ENCODE measurements at places on chromosomes 2 and 18.
A peak's percentile ranks its signal among the peaks of the same experiment; 100 is the strongest.

DNA sequence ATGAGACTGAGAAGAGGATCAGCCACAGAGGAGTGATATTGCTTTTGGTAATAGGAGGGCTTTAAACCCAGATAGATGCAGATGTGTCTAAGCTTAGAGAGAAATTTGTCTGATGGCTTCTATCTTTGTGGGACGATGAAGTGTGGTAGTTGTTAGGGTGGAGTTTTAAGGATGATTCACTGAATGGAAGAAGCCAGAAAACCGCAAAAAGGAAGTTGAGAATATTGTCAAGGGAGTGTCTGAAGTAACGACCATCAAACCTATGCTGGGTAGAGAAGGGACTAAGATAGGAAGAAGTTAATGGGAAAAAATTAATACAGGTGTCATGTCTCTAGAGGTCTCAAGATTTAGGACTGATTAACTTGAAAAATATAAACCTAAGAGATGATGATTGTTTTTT is 195.6 kb upstream of the MC4R start:
- no peak for DNase-seq

DNA sequence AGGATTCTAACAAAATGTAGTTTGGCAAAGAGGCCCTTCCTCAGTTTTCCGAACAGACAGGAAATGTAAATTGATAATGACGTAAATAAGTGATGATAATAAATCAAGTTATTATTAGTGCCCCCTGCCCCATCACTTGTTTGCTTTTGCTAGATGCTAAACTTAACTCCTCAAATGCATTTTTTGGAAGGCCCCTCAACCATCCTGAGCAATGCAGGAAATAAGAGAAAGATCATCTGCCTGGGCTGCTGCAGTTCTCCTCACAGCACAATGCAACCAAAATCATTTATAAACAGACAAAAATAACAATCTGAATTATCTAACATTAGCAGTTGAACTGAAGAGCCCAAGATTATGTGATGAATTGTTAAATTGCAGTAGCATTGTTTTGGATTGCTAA is 62.6 kb upstream of the PSMD14 start:
- no peak for DNase-seq

- no peak for DNase-seq
Observed at GRCh38 chr2:71129114-71129901, 721 bp downstream of the MCEE start.

- peak; percentile 86 for DNase-seq
Observed at GRCh38 chr2:219277703-219278654, 1.2 kb upstream of the DNAJB2 start.

DNA sequence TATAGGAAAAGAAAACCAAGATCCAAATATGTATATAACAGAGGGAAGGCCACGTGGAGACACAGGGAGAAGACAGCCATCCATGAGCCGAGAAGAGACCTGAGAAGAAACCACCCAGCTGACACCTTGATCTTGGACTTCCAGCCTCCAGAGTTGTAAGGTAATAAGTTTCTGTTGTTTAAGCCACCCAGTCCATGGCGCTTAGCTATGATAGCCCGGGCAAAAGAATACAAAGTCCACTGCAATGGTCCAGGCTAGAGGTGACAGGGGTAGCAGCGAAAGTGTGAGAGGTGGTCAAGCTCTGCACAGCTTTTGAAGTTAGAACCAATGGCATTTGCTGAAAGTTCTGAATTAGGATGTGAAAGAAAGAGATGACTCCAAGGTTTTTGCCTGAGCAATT is 2.8 kb downstream of the MYOM1 start:
- no peak for DNase-seq

DNA sequence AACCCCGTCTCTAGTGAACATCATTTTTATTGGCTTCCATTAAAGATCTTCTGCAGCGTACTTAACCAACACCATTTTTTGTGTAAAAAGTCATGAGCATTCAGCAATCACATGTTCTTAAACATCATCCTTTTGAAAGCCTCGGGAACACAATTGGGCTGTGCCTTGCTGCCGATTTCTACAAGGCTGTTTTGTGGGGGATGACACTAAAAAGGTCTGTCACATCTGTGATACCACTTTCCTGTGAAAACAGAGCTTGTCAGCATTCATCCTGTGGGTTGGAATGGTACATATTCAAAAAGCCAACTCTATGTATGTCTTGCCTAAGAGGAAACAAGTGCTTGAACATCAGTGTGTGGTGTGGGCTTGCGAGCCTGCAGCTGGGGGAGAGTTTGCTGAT is 49.1 kb upstream of the MAPRE3 start:
- DNase-seq: no peak

GRCh38 chr2:46488389-46488788 is 9.0 kb downstream of the TMEM247 start:
- DNase-seq: no peak

DNA sequence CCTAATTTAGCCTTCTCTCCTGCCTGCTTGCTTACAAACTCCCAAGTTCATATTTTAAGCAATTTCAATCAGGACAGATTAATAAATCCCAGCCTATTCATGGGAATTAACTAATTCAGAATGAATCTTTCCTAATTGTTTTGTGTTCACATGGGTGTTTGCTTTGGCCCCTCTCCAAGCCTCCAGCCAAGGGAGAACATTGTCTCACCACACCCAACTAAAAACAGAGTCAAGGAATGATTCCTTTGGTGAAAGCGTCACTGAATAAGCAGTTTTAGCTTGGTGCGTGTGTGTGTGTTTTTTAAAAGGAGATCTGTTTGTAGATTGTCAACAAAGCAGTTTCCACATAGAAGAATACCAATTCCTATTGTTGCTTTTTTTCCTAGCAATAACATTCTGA is 43.0 kb upstream of the DSG1 start:
- no peak for DNase-seq

DNA sequence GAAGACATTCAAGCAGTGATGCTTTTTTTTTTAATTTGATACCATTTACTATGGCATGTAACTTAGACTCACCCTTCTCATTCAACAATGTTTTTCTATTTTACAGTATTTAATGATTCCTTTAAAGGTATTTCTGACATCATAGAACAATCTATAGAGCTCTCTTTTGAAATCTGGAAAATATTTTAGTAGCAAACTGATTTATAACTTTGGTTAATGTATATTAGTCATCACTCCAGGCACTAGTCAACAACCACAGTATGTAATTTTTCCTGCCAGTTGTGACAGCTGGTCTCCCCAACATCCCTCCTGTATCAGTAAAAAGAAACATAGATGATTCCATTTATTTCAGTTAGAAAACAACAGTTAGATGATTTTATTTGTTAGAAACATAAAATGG is 122.9 kb downstream of the LCLAT1 start:
- no peak for DNase-seq

- DNase-seq: no peak
Observed at GRCh38 chr18:63067939-63068338, 251.6 kb downstream of the BCL2 start.

DNA sequence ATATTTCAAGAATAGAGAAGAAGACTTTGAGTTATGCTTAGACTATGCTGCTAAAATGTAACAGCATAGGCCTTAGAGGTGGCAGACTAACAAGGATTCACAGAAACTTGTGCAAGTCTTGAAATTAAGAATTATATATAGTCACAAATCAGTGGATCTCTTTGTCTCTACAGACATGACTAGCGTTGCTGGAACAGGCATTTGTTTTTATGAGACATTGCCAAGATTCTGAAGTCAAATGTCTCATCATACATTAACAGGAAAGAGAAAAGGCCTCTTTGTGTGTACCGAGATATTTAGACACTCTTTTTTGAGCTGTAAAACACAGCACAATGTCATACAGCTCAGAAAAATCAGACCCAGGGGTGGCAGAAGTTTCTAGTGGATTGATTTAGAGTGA is 207.1 kb downstream of the TMX3 start:
- no peak for DNase-seq

- no peak for DNase-seq
Observed at GRCh38 chr2:9391961-9392720, 31.2 kb downstream of the ITGB1BP1 start.

DNA sequence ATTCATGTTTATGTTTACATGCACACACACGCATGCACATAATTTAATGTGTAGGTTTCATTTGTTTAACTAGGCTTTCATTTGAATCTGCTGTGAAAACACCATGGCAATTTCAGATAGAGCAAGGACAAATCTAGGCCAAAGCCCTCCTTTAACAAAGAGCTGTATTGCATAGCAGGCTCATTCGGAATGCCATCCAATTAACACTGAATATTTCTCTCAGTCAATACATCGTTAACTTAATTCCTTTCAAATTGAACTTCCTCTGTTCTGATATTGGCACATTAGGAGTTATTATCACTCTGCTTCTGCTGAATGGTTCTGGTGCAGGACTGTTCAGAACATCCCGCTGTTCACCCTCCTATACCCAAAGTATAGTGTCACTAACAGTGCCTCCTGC is 435.1 kb upstream of the CDH20 start:
- DNase-seq: no peak

GRCh38 chr2:103616891-103617290 is 855.1 kb downstream of the TMEM182 start:
- DNase-seq: no peak

- no peak for DNase-seq
Observed at GRCh38 chr2:10137053-10137843, 14.7 kb downstream of the RRM2 start.

DNA sequence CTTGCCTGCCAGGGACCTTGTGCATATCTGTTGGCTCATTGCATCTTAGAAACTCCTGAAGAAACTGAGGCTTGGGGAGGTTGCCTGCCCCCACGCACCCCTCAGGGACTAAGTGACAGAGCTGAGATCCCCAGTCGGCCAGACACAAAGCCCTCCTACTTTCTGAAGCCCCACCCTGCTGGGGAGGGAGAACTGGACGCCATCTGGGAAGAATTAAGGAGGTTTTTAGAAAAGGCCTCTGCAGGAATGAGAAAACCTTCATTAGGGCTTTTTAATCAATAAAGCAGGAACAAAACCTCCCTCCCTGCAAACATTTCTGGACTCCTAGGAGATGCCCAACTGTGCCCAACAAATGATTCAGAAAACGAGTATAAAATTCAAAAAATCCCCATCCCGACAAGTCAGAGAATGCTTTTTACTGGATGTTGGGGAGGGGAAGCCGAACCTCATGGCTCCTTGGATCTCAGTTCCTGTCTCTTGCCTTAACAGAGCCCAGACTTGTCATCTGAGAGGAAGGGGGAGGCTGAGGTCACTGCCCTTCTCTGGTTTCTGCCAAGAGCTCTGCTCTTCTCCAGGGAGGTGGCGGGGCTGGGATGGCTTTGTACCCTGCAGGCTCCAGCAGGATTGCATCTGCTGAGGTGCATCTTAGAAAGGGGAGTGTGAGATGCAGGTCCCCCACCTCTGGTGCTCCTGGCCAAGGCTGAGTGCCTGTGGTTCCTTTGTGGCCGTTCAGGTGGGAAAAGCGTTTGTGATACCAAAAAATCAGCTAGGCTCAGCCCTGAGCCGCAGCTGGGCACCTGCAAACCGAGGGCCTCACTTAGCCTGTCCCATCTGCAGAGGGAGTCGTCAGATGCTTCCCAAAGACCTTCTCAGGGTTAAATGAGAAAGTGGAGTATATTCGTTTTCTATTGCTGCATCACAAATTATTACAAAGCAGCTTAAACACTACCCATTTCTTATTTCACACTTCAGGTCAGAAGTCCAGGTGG is 142.4 kb downstream of the ZFP36L2 start:
- DNase-seq: no peak

- no peak for DNase-seq
Observed at GRCh38 chr18:48162956-48163737, 232.7 kb upstream of the SMAD2 start.

All from activated CD4-positive, alpha-beta memory T cell treated with anti-CD3 and anti-CD28 coated beads for 36 hours (primary cell).